ENCODE measurements at places on chromosomes 3 and 15.

DNA sequence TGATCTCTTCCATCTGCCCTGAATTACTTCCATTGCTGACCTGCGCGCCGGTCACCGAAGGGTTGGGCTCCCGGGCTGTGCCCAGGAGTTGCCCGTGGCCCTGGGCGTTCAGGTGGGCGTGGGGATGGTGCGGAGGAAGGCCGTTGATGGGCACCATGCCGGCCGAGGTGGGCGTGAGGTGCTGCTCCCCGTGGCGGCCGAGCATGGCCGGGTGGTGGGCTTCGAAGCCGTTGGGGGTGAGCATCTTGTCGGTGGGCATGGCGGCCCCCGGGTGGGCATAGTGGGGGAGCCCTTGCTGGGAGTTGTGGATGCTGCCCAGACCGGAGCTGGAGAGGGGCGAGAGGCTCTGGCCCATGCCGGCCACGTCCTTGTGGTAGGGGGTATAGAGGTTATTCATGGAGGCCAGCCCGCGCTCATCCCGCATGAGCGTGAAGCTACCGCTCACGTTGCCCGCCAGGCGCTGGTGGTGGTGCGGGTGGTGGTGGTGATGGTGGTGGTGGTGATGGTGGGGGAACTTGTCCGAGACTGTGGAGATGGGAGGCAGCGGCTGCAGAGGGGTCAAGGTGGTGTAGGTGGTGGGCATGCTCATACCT lies 1.0 kb downstream of the ONECUT1 start:
- no peak for DNase-seq

DNA sequence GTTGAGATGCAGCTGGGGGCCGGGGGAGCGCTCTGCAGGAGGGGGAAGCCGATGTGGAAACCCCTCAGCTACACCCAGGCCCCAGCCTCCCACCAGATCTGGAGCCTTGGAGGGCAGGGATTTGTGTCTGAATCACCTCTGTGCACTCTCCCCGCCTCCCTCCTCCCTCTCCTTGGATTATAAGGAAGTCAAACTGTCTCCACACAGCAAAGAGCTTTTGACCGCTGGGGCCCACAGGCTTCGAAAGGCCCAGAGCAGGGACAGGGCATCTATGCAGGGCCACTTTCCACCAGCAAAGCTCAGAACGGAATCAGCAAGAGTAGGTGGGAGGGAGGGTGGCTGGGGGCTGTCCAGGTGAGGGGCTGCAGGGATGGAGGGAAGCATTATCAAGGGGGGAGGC lies 68.9 kb downstream of the IQSEC1 start:
- no peak for DNase-seq

DNA sequence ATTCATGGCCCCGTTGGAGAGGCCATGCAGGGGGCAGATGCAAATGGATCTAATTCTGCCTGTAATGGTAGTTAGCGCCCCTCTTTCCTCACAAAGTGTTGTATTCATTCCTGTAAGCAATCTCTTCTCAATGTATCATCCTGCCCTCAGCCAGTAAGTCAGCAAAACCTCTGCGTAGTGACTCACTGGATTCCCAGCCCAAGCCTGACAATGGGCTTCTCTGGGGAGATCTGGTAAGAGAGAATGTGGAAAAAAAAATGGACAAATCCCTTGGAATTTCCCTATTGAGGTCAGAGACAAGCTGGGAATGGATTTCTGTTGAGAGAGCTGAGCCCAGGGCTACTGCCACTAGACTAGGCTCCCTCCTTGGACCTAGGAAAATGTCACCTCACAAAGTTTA lies 25.4 kb downstream of the ADPGK start:
- DNase-seq: peak; percentile 94

DNA sequence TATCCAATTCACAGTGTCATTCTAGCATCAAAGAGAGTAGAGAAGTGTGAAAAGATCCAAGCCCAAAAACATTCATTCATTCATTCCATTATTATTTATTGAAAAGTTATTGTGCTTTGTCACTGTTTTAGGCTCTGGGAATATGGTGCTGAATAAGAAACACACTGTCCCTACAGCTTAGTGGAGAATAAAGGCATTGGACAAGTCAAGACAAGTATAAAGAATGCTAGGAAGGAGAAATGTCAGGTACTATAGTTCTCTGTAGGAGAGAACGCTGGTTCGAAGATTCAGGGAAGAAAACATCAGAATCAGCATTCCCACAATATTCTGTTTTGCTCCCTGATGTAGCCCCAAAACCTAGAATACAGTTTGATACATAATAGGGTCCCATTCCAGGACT lies 128.8 kb upstream of the CHRM5 start:
- no peak for DNase-seq

- no peak for DNase-seq
These were observed 22.2 kb upstream of the IDH2 start for GRCh38 chr15:90124507-90124906.

- DNase-seq: no peak
These were observed 1014.1 kb upstream of the SEMA6D start for GRCh38 chr15:46703020-46703861.

DNA sequence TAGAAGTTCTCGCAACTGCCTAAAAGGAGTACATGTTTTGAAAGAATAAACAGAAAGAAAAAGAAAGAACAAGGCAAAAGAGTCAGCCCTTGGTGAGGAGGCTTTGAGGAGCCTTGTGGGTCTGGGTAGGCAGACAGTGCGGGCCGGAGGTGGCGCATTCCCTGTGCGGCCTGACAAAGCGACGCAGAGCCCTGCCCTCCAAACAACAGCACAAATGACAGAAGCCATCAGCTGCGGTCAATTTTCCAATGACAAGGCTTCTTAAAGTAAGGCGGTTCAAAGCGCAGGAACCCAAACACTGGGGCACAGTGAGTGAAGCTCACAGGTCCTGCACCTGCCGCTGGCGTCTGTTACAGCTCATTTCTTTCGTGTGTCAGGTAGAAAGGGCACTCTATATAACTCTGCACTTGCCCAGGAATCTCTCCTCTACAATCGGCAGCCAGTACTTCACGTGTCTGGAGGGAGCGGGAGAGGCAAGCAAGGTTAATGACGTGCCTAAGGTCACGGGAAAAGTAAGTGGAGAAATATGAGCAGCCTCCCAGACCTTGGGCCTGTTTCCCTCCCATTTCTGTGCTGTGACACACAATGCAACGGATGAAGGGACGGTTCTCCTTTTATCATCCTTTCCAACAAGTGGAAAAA lies 178.1 kb downstream of the OPA1 start:
- no peak for DNase-seq

- DNase-seq: no peak
These were observed 314.2 kb downstream of the ROBO1 start for GRCh38 chr3:79453600-79453999.

DNA sequence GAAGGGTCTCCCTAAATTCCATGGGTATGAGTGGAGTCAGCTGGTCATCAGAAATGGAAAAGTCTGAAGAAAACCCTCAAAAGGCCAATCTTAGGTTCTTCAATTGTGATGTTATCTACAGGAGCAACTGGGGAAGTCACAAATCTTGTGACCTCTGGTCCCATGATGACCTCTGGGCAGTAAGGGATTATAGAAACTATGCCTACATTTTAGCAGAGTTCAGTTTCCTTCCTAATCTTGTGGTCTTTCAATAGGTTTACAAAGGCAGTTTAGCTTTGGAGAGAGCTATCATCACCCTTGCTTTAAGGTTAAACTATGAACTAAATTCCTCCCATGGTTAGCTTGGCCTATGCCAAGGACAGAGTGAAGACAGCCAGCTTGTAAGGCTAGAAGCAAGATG lies 225.1 kb downstream of the DPH6 start:
- DNase-seq: no peak

DNA sequence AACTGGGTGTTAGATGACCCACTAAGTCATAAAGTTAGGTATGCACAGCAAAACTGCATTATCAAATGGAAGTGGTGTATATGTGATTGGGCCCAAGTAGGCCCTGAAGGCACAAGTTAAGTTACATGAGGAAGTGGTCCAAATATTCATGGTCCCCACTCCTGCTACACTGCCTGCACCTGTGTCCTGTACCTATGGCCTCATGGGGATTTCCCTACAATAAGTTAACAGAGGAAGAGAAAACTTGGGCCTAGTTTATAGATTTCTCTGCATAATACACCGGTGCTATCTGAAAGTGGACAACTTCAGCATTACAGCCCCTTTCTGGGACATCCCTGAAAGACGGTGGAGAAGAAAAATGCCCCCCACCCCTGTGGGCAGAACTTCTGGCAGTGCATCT lies 41.5 kb downstream of the STRIT1 start:
- DNase-seq: no peak

GRCh38 chr15:27854601-27855000 lies 244.5 kb downstream of the OCA2 start:
- DNase-seq: no peak

DNA sequence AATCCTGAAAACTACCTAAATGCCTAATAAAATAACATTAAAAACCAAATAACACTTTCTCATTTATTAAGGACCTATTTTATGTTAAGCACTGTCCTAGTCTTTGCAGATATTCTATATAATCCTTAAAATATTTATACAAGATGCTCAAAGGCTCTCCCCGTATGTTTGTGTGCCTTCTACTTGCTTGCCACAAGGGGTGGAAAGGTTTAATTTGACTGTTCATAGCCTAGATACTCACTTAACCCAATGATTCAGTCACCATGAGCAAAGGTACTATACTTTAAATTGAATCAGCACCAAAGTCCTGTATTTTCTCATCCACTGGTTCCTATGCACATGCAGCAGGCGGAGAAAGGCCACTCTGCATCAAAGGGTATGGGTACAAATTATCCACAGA lies 32.0 kb downstream of the LSAMP start:
- DNase-seq: peak; percentile 7

- DNase-seq: peak; percentile 17
These were observed 148.6 kb upstream of the STT3B start for GRCh38 chr3:31384117-31384516.

Data from GM23248 (cell line).